ENCODE measurements at places on chromosomes 16 and 17.
A peak's percentile ranks its signal among the peaks of the same experiment; 100 is the strongest.

- no peak for DNase-seq
Observed at GRCh38 chr16:88430185-88430523, 22.9 kb upstream of the ZFPM1 start.

- DNase-seq: peak; percentile 48
Observed at GRCh38 chr17:33234930-33235685, 58.0 kb downstream of the ASIC2 start.

DNA sequence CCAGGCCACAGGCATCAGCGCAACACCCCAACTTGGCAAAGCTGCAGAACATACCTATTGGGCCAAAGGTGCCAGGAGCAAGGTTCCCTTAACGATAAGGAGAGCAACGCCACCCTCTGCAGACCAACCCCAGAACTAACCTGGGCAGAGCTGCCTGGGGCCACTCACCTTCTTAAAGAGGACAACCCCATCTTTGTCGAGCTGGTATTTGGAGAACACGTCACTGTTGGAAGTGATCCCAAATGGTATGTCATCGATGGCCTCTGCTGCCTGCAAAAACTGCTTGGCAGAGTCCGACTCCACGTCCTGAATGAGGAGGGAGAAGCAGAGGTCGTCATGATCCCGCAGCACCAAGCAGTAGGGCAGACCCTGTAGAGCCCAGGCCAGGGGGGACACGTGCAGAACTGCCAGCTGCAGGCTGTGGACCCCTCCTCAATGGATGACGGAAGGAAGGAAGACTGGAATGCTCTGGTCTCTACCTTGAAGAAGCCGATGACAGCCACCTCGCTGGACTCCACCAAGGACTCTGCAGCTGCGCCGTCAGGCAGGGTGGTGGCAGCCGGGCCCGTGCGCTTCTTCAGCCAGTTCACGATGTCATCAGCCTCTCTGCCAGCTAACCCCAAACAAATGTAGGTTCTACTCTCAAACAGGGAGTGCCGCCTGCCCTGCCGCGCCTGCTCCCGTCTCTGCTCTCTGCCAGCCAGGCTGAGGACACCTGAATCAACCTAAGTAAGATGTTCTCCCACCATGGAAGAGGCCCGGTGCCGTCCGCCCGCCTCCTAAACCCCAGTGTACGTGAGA is 5.2 kb downstream of the P4HB start:
- DNase-seq: peak; percentile 29

- no peak for DNase-seq
Observed at GRCh38 chr16:84614968-84615813, 2.7 kb downstream of the COTL1 start.

DNA sequence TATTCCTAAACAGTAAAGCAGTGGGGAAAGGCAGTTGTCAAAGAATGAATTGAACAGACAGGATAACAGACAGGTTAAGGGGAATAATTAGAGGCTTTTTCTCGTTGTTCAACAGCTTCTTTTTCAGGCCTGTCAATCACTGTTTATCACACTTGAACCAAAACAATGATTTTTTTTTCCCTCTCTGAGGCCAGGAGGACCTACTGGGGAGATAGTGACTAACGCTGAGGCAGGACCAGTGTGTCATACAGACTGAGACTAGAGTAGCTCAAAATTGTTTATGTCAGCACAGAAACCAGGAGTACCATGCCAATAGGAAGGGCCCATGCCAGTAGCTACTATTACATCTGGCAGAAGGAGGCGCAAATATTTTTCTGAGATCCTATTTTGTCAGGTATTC is 41.3 kb upstream of the NLK start:
- peak; percentile 62 for DNase-seq

GRCh38 chr16:55832425-55832772 is 497 bp downstream of the CES1 start:
- DNase-seq: no peak

GRCh38 chr17:37417852-37418251 is 11.2 kb downstream of the TADA2A start:
- DNase-seq: peak; percentile 54

DNA sequence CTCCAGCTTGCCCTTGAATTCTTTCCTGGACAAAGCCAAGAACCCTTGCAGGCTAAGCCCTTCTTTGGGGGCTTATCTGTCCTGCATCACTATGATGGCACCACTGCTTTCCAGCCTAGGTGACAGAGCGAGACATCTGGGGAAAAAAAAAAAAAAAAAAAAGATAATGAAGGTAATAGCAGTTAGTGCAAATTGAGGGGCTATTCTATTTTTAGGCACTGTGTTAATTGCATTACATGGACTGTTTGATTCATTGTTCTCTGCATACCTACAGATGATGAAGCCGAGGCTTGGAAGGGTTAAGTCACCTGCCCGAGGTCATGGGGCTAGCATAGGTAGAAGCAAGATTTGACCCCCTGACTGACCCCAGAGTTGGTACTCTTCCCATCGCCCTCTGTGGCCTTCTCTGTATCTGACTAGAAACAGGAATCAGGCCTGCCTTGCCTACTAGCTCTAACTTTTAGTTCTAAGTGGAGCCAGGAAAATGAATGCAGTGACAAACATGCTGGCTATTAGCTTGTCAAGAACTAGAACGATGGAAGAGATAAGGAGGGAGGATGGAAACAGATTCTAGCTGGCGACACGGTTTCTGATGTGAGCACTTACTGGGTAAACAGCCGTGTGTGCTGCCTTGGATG is 312.1 kb downstream of the SNX29 start:
- no peak for DNase-seq

DNA sequence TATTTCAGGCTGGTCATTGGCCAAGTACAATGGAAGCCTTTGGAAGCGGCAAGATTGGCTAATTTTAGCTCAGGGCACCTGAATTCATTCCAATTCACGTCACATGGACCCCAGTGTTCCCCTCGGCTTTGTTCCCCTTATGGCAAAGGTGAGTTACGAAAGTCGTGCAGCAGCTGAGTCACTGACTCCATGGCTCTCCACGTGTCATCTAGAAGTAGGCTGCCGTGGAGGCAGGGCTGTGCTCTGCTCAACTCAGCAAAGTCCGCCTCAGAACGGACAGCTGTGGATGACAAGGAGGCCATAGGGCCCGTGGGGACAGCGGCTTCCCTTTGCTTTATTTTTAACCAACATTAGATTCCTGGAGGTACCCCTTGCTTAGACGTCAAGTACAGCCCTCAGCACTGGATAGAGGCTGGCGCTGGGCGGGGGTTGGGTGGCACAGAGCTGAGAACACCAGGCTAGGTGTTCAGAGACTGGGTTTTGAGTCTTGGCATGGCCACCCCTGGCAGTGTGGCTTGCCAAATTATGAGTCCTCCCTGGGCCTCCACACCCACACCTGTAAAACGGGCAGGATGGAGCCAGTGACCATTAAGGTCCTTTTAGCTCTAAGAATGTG is 23.6 kb downstream of the ADAD2 start:
- no peak for DNase-seq

- no peak for DNase-seq
Observed at GRCh38 chr17:53635444-53635843, 187.3 kb upstream of the KIF2B start.

DNA sequence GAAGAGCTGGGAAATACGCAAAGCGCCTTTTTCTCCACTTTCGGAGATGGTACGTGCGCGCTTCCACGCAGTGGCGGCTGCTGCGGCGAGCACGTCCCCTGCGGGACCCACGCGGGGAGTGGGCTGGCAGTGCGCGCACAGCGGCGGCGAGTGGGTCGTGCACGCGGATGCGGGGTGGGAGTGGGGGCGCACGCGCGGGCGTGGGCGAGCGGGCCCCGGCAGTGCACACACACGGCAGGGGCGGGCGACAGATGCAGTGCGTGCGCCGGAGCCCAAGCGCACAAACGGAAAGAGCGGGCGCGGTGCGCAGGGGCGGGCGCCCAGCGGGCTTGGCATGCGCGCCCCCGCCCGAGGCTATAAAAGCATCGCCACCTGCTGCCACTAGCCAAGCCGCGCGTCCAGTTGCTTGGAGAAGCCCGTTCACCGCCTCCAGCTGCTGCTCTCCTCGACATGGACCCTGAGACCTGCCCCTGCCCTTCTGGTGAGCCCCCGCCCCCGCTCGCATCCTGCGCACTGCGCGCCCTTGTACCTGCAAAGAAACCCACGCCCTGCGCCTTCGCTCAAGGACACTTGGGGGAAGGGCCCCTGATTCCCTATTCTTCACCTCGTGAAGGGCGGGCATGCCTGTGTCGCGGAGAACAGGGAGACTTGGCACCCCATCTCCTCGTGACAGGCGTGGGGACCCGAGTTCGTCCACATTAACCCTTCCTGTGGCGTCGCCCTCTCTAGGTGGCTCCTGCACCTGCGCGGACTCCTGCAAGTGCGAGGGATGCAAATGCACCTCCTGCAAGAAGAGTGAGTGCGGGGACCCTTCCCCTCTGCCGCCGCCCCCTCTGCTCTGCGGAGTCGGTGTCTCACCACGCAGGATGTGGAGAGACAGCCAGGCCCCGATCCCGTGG is at the start of gene MT3:
Gene MT3 (plus strand): TSS at position 388 of the 899 bp plus-strand sequence. CDS start 63 bp downstream, at position 451.
- no peak for DNase-seq

GRCh38 chr16:72913551-72913950 is 134.4 kb downstream of the ZFHX3 start:
- DNase-seq: no peak

GRCh38 chr16:58393138-58393504 is 850 bp downstream of the GINS3 start:
- DNase-seq: peak; percentile 64

- peak; percentile 79 for DNase-seq
Observed at GRCh38 chr16:2008009-2008526, 1.6 kb downstream of the ZNF598 start.

- no peak for DNase-seq
Observed at GRCh38 chr16:10978871-10979446, 34.6 kb downstream of the CLEC16A start.
